ENCODE measurements at places on chromosomes 1 and 21.

- DNase-seq: no peak
These were observed 24.9 kb upstream of the GLIS1 start for GRCh38 chr1:53763911-53764310.

DNA sequence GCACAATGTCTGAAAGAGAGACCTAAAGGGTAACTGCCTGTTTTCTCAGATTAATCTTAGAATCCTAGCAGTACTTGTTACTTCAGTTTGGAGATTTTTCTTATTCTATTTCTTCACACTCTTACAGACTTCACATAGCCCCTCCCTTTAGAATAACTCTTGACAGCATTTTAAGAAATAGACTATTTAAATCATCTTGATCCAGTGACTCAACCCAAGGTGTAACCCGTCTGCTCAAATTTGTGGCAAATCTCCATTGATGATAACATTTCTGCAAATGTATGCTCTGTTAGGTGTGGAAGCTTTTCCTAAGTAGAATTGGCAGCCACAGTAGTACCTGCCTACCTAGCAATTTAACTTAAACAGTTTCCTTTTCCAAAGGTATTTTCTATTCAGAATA is 391.2 kb downstream of the DISC1 start:
- DNase-seq: no peak

GRCh38 chr1:42844592-42845140 is 1.7 kb upstream of the ZNF691 start:
- DNase-seq: no peak

DNA sequence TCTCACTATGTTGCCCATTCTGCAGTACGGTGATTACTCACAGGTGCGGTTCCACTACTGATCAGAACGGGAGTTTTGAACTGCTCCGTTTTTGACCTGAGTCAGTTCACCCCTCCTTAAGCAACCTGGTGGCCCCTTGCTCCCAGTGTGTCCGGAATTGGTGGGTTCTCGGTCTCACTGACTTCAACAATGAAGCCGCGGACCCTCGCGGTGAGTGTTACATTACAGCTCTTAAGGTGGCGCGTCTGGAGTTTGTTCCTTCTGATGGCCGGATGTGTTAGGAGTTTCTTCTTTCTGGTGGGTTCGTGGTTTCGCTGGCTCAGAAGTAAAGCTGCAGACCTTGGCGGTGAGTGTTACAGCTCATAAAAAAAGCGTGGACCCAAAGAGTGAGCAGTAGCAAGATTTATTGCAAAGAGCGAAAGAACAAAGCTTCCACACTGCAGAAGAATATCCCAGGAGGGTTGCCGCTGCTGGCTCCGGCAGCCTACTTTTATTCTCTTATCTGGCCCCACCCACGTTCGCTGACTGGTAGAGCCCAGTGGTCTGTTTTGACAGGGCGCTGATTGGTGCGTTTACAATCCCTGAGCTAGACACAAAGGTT is 17.6 kb upstream of the PARP1 start:
- DNase-seq: no peak

DNA sequence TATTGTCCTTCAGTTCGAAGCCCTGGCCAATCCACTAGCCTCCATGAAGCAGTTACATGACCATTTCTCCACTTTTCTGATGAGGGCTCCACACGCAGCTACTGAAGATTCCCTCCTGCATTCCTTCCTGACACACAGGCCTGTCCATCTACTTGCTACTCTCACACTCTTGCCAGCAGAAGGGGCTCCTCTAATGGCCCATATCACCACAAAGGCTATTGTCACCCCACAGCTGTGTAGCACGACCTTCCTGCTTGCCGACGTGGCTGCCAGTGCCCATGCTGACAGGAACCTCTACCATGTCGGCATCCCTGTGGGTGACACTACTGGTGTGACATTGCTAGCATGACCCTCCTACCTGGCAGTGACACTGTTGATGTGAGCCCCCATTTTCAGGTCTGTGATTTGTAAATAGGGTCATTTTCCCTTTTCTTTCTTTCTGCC is 1528.6 kb upstream of the TPTE start:
- no peak for DNase-seq

- no peak for DNase-seq
These were observed 60.7 kb upstream of the CTTNBP2NL start for GRCh38 chr1:112335351-112335750.

DNA sequence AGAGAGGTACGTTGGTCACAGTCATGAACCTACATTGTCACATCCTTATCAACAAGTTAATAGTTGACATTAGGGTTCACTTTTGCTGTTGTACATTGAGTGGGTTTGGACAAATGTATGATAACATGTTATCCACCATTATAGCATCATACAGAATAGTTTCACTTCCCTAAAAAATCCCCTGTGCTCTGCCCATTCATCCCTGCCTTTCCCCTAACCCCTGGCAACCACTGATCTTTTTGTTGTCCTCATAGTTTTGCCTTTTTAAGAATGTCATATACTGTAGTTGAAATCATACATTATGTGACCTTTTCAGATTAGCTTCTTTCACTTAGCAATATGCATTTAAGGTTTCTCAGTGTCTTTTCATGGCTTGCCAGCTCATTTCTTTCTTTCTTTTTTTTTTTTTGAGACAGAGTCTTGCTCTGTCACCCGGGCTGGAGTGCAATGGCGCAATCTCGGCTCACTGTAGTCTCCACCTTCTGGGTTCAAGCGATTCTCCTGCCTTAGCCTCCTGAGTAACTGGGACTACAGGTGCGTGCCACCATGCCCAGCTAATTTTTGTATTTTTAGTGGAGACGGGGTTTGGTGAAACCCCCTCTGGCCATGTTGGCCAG is 50.6 kb downstream of the UCK2 start:
- DNase-seq: no peak

DNA sequence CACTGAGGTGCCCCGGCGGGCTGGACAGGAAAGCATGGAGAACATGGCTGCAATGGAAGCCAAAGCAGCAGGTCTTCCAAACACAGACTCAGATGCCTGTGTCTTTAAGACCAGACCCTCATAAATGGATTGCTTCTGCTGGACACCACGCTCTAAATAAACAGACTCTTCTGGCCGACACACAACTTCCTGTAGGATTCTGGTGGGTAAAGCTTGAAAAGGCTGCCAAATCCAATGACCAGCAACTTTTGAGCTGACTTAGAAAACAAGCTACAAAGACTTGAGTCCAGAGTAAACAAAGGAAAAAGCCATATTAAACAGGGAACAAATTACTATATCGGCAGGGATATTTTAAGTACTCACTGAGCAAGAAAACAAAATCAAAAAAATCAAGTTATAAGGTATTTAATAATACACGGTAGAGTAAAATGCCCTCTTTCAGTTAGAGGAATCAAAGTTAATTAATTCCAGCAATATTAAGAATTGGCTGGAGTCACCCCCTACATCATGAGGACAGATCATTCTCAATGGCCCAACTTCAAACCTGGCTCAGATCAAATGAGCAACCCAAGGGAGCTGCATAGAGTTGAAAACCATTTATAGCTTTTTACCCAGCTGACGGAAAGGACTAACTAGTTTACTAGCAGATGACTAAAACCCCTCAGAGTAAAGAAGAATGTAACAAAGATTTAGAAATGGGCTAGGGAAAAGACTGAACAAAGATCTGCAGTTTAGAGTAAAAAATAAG is 102.4 kb downstream of the TGFBR3 start:
- DNase-seq: no peak

- no peak for DNase-seq
These were observed 204.8 kb downstream of the KCNK2 start for GRCh38 chr1:215287362-215287761.

DNA sequence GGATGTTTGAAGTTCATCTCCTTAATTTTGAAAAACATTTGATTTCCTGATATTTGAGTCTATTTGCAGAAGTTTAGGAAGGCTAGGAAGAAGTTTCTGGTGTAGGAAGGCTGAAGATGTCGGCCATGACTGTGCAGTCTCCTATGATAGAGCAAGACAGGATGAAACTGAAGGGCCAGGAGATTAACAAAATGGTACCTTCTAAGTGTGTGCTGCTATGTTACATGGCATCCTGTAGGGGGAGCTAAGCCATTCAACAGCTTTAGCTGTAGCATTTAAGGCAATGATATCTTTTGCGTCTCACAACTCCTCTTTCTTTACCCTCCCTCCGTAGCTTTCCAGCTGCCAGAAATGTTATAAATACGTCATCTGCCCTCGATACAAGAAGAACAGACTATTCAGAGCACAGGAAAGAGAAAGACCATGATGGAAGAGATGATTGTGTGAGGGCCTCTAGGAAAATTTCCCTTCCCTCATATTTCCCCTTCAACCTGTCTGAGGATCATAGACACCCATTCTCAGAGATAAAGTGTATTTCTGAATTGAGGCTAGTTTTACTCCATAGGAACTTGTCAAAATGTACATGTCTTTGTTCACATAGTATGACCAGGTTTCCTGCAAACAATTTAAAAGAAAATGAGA is 61.1 kb downstream of the XCL1 start:
- no peak for DNase-seq
